ENCODE measurements at places on chromosomes 2 and 18.

- DNase-seq, result no peak
Observed at GRCh38 chr2:160224507-160224906, 24.4 kb upstream of the ITGB6 start.

GRCh38 chr2:102060792-102061191 is 69.0 kb downstream of the IL1R2 start:
- no peak for DNase-seq

GRCh38 chr2:236449167-236449761 is 120.4 kb upstream of the ACKR3 start:
- no peak for DNase-seq

- no peak for DNase-seq
Observed at GRCh38 chr2:231533777-231534125, 3.5 kb upstream of the NMUR1 start.

- DNase-seq, result no peak
Observed at GRCh38 chr2:95149397-95149984, 10.2 kb downstream of the ZNF514 start.

GRCh38 chr18:27894746-27895145 is 282.2 kb downstream of the CDH2 start:
- DNase-seq, result no peak

DNA sequence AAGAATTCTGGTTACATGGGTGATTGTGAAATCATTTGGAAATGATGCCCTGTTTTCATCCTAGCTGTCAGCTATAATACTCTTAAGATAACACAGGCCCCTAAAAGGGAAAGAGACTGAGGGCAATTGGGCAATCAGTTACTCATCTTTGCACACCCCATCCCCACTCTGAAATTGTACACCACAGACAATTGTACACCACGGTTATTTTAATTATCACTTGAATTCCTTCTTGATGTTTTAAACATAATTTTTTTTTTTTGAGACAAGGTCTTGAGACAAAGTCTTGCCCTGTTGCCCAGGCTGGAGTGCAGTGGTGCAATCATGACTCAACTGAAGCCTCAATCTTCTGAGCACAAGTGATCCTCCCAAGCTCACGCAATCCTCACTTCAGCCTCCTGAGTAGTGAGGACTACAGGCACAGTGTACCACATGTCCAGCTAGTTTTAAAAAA is 862.4 kb upstream of the ACVR2A start:
- DNase-seq, result no peak

- DNase-seq, result no peak
Observed at GRCh38 chr2:105754994-105755393, 10.3 kb downstream of the NCK2 start.

DNA sequence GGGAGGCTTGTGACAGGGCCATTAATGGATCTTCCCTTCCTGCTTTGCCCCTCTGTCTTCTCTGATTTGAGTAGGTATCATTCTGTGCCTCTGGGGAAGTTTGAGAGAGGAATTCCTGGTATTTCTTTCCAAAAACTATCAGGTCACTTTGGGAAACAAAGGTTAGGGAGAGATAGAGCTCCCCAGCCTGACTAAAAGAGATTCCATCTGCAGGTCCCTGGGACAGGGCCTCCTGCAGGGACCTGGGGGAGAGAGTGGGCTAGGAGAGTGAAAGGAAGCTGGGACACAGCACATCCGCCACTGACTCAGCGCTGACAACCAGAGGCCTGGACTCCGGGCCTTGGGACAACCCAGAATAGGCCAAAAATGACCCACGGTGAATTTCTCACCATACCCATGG is 6.4 kb downstream of the GALNT14 start:
- no peak for DNase-seq

- DNase-seq, result no peak
Observed at GRCh38 chr18:36449451-36449850, 151.9 kb downstream of the FHOD3 start.

DNA sequence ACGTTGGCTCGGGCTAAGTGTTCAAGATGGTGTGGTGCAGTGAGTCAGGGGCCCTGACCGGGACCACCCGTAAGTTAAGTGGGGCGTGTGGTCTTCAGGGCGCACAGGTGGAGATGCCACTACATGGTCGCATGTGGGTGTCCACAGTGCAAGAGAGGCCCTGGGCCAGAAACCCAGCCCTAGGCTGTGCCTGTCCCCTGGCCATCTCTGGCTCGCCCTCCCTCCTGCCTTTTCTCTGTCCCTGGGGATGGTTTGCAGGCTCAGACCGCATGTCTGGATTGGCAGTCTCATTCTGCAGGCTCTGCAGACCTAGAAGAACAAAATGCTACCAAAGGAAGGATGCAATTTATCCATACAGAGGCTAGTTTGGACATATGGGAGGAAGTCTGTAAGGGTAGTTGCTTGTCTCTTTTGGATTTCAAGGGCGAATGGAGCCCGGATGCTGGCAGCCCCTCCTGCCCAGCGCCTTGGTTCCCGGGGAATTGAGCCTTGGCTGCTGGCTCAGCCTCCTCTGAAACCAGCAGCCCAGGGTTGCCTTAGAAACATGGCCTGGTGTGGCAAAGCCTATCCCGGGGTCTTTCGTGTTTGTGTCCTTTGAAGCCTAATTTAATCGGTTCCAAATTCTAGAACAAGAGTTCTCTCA is 417.5 kb upstream of the HS6ST1 start:
- DNase-seq, result no peak

- no peak for DNase-seq
Observed at GRCh38 chr2:200138391-200139124, 167.9 kb upstream of the SPATS2L start.

DNA sequence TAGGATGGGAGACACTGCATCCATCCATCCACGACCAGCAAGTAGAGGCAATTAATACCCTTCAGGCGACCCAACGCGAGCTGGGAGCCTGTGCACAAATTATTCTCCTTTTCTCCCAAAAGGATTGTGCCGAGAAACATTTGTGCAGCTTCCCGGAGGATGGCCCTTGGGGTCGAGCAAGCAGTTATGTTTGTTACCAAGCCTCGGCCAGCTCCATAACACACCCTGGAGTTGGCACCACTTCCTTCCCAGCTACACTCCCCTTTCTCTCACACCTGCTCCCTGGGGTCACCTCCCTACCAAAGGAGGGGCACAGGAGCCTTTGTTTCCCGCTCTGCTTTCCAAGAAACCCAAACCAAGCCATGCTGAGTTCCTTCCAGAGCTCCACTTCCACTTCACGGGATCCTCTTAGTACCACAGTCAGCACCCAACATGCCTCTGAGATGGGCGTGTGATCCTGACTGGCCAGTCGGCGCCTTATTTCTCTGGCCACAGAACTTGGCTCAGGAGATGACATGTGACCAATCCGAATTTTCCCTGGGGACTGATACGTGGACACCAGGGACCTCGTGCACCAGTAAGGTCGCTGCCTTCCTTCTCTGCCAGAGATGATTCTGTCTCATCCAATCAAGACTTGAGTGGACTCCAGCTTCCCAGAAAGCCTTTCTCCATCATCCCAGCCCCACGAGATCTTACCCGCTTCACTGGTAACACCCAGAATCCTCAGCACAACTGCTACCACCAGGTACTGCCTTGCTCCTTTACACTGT is 28.5 kb downstream of the GPR55 start:
- peak; percentile 23 for DNase-seq

DNA sequence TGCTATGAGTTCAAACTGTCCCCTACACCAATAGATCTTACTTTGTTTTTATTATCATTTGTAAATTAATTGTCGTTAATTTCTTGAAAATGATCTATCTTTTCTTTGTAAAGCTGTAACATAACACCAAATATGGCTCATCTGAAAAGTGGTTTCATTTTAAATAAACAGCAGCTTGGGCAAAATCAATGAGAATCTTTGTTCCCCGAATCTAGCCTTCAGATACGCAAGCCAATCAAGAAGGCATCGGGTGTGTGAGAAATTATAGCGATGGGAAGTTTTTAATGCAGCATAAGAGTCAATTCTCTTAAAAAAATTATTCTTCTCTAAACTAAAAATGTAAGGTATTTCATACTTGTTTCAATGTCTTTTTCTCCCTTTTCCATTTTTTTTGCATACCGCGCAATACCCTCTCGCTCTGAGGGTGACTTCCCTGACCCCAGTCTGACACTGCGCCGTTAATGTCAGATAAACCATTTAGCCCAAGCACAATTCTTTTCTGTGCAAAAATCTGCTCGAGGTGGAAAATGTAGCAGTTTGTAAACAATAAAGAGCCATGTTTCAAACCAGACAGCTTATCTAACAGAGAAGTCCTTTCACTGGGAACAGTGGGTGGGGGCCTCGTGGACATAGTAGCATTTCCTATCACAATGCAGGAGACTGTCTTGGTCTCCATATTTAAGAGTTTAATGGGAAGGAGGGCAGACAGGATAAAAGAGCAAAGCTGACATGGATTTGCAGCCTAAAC is 129.4 kb downstream of the TCF4 start:
- no peak for DNase-seq

DNA sequence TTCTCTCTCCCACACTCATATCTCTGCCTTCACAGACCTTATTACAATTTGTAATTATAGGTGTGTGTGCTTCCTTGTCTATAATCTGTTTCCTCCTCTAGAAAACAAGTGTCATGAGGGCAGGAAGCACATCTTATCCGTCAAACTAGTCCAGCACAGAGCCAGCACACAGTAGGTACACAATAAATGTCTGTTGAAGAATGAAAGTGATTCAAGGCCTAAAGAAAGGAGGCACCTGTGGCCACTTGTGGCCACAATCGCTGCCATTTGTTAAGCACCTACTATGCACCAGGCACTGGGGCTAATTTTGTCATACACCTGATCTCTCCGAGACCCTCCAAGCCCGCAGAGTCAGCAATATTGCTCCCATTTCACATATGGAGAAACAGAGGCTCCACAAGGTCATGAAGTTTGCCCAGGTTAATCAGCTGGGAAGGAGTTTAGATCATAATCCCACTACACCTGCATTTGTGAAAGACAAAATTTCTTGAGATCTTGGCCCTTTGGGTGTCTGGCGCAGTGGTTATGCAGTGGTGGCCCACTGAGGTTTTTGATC is 78.4 kb downstream of the TNS1 start:
- no peak for DNase-seq

GRCh38 chr2:40725040-40725439 is 273.1 kb upstream of the SLC8A1 start:
- DNase-seq, result no peak

DNA sequence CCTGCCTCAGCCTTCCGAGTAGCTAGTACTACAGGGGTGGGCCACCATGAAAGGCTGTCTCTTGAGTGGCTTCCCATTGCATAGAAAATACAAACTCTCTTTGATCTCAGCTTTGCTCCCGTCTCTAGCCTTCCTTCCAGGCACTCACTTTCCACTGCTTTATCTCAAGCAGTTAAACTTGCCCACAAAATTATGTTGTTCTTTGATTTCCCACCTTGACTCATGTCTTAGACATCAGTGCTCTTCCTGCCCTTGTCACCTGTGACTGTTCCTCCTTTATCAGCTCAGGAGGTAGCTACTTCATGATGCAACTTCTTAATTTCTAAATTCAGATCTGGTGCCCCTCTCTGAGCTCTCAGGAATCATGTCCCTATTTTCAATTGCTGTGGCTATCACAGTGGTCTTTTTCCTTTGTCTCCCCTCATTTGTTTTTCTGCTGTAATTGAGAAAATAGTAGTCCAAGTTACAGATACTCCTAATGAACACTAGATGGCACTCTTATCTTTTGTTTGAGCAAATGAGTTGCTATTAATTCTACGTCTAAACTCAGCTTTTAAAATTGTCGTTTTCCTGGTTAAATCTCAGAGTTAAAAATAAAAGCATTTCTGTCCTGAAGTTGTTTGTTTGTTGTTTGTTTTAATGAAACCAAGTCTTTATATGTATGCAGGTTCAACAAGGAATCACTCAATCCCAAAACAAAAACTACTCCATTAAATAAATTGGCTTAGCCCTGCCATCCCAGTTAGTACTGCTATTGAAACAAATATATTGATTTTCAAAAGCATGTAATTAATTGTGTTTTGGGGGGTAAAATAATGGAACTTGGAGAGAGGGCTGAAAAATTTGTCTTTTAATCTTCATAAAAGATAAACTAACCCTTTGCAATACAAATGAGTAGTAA is 46.9 kb upstream of the GREB1L start:
- no peak for DNase-seq

DNA sequence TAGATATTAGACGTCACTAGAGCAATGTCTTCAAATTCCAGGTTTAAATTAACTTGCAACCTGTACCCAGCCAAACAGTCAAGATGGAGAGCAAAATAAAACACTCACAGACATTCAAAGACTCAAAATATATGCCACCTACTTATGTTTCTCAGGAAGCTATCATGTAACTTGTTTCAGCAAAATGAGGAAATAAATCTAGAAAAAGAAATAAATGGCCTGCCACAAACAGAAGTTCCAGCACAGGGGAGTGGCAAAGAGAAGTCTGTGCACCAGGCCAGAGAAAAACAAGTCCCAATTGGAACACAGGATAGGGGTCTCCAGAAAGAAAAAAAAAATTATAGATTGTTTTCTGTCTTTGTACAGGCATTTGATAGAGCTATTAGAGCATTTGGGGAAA is 96.7 kb downstream of the LRP2 start:
- DNase-seq, result no peak

- DNase-seq, result peak; percentile 30
Observed at GRCh38 chr2:109454304-109454703, 159.5 kb downstream of the SEPTIN10 start.

GRCh38 chr2:134142903-134143302 is 111.0 kb upstream of the MGAT5 start:
- DNase-seq, result no peak

DNA sequence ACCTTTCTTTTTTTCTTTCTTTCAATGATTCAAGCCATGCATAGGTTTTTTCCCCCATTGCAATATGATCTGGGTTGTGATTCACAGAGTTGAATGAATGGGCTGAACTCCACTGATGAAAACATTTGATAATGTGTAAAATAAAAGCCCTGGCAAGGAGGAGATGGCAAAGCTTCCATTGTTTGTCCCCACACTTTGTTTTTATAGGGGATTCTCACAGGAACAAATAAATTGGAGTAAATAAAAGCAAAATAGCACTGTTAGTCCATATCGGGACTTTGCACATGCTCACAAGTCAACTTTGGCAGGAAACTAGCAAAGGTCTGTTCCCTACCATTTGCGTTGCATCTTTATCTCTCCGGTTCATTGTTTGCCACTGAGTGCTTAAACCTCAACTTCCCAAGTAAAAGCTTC is 55.7 kb downstream of the MEIS1 start:
- no peak for DNase-seq

DNA sequence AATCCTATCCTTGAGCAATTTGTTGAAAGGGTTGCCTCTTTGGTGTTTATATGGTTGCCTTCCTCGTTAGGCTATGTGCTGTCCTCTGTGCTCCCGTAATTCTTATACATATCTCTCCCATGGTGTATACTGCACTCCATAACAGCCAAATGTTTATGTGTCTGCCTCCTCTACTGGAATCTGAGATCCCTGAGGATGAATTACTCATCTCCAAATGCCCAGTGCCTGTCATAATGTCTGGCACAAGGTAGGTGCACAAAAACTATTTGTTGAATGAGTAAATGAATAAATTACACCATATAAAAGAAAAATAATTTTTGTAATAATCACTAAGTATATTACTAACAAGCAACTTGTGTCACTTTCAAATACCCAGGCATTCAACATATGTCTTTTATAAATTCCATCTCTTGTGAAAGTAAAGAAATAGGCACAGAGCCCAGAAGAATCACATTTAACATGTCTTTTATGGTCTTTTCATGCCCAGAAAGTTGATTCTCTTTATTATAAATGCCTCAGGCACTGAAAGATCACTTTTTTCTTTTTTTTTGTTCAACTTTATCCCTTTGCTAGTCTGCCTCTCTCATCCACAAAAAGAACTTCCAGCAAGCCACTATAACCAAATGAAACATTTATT is 164.9 kb downstream of the CCDC148 start:
- no peak for DNase-seq
